Activated CD4-positive, alpha-beta T cell treated with anti-CD3 and anti-CD28 coated beads, Interleukin-2, amount 50 U/mL, for 16 hours (primary cell): ENCODE measurements at places on chromosomes 5 and 9.

DNA sequence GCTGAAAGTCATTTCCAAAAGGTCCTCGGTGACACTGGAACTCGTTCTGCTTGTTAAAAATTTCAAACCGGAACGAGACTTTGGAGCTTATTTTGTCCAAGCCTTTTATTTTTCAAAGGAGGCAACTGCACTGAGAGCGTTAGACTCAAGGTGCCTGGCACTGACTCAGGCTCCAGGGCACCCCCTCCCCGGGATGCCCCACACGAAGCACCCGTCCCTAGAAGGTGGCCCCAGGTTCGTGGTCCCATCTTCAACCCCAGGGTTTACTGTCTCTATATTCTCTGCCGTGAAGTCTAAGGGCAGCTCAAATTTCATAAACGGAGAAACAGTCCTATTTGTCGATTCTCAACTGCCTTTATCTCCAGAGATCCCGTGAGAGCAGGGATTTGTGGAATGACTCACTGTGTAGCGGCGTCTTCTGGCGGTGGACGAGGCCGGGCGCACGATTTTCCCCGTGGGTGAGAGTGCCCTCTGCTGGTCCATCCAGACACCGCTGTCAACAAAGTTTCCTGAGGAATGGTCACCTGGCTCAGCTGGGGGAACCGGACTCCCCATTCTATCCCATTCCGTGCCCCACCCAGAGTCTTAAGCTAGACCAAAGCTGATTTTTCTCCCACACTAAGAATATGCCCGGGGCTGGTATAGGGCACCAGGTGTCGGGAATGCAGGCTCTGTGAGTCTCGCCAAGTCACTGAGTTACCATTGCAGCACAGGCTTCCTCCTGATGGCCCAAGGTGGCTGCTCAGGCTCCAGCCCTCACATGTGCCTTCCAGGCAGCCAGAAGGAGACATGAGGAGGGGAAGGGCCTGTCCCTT lies 27.1 kb upstream of the SLC6A19 start:
- DNase-seq, result peak; percentile 42

DNA sequence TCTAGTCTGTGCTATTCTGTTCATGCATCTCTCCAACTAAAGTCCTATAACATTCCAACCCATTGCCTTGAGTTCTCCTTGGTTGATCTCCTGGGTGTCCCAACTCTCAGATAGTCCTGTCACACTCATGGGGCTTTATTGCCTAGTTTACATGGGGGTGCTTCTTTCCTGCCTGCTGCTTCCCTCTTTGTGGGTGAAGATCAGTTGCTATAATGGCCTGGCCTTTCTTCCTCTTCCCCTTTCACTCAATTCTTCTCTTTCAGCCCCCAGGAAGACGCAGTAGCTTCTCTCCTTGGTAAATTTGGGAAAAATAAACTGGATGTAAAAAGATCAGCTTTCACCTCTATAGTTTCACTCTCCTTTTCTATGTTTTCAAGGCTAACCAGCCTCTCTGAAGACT lies 66.5 kb downstream of the PTCD2 start:
- no peak for DNase-seq

DNA sequence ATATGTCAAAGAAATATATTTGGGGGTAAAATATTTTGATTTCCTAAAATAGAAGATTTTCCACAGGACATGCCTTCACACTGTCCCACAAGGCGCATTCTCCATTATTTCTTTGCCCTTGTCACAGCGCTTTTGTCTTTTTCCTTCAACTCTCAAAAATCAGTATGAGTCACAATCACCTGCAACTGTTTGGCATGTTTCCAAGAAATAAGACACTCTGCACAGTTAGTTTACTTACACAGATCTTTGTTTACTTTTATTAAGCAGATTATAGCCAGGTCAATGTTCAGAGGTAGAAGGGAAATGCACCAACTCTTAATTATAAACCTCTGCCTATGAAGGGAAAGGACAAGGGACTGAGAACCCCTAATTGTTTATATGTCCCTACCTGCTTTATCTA lies 9.5 kb downstream of the CEMIP2 start:
- no peak for DNase-seq

DNA sequence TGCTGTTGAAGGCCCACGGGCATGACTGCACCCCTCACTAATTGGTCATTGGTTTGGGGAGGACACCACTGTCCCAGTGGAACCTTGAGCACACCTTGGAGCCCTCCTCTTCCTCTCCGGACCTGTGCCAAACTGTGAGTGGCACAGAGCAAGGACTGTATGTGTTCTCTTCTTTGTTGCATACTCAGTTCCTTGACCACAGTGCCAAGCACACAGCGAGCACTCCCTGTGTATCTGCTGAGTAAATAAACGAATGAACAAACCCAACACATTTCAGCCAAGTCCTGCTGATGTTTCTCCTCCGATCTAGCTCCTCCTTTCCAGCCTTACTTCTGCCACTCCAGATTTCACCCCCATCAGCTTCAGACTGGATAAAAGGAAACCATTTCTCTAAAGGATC lies 2.7 kb upstream of the TRIM52 start:
- DNase-seq, result no peak

- DNase-seq, result no peak
Observed at GRCh38 chr9:125183054-125183453, 6.5 kb downstream of the PPP6C start.

DNA sequence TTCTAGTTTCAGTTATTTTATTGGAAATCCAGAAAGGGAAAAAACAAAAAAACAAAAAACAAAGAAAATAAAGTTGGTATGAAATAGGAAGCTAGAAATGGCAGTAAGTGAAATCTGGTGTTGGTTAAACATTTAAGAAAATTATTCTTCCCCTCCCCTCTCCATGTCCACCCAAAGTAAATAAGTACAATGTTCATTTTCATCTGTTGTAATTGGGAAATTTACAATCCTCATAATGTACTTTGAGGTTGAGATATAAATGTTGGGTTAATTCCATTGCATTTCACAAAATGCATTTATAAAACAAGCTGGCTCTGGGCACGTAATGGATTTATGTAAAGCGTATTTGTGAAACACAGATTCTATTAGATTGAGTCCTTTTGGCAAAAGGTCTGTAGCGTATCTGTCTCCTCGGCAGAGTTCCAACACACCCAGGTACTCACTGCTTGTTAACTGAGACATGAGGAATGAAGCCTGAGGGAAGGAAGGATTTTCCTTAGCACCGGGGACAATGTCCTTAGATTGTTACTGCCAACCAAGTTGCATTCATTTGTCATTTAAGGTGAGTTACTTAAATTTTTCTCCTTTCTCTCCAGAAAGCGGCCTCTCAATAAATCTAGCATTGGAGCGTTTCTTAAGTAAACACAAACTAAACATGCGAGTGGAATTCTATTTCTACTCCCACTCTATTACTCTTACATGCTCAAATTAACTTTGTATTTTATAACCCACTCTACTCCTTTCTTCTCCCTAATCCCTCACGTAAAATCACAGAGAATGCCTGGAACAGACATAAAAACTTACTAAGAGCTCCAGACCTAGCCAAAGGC lies 912.3 kb upstream of the WWC1 start:
- no peak for DNase-seq

- DNase-seq, result no peak
Observed at GRCh38 chr5:957748-958485, 50.7 kb upstream of the NKD2 start.

- no peak for DNase-seq
Observed at GRCh38 chr9:94631599-94631998, 7.7 kb downstream of the FBP1 start.

GRCh38 chr5:72667708-72668107 lies 148.8 kb upstream of the TNPO1 start:
- DNase-seq, result no peak

DNA sequence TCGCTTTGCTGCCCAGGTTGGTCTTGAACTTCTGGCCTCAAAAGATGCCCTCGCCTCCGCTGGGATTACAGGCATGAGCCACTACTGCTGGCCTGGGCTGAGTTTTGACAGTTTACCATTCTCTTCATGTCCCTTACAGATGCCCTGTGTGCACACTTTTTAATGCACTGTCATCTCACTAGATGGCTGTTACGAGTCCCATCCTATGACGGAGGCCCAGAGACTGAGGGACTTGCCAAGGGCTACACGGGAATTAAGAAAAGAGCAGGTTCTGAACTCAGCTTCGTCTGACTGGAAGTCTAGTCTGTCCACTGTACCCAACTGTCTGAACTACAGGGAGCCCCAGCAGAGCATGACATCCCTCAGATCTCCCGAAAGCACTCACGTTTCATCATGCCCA lies 63.9 kb downstream of the ARHGEF37 start:
- DNase-seq, result no peak

DNA sequence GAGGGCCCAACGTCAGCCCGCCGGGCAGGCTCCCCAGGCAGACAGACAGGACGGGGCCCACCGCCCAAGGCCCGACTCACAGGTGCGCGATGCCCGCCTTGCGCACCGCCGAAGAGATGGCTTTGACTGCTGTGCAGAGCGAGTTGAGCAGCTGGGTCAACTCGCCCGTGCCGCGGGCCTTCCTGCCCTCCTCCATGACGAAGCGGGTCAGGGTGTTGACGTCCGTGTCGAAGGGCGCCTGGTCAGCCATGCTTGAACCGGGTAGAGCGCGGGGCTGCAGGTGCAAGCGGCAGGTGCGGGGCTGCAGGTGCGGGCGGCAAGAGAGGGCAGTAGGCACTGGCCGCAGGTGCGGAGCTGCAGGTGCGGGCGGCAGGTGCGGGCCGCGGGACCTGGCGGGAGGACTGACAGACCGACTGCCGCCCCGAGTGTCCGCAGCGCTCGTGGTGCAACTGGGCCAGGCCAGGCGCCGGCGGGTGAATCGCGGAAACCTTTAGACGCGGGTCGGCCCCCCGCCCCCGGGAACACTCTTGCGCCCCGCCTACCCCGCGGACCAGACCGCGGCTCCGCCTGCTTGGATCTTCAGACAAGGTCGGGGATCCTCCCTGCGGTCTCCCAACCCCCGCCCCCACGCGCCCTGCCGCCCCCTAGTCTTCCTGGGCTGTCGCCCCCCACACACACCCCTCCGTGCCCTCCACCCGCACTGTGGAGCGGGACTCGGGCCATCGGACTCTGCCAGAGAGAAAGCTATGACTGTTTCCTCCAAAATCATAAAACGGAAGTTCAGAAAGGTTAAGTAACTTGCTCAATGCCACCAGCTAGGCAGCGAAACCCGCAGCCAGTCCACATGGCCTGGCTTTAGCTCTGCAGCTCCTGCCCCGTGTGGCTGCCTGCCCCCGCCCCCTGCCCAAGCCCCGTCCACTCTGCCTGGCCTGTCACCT lies at the start of gene FBP1:
TSS of gene FBP1 (minus strand) at position 458 of the 938 bp plus-strand sequence. CDS start at position 250, 208 bp downstream.
- peak; percentile 31 for DNase-seq

DNA sequence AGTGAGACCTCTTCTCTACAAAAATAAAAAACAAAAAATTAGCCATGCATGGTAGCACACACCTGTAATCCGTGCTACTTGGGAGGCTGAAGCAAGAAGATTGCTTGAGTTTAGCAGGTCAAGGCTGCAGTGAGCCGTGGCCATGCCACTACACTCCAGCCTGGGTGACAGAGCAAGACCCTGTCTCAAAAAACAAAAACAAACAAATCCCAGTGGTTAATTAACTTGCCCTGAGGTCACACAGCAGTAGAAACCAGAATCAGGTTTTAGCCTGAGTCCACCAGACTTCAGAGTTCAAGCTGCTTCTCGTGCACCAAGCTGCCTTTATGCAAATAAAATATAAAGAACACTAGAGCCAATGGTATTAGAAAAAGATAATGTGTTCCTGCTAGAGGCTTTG lies 169.7 kb downstream of the GOLPH3 start:
- DNase-seq, result no peak

DNA sequence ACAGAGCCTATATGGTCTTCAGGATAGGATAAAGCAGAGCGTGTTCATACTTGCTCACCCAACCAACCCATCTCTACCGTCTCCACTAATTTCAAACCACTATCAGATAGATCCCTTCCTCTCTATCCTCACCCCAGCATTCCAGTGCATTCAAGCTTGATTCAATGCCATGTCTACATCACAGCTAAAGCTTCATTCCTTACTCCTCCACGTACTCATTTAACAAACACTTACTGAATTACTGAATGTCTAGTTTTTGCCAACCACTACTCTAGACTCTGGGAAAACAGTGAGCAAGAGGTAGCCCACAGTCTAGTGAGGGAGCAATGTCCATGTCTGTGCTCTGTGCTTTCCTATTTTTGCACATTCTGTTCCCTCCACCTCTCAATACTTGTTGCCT lies 163.5 kb upstream of the MSX2 start:
- no peak for DNase-seq

DNA sequence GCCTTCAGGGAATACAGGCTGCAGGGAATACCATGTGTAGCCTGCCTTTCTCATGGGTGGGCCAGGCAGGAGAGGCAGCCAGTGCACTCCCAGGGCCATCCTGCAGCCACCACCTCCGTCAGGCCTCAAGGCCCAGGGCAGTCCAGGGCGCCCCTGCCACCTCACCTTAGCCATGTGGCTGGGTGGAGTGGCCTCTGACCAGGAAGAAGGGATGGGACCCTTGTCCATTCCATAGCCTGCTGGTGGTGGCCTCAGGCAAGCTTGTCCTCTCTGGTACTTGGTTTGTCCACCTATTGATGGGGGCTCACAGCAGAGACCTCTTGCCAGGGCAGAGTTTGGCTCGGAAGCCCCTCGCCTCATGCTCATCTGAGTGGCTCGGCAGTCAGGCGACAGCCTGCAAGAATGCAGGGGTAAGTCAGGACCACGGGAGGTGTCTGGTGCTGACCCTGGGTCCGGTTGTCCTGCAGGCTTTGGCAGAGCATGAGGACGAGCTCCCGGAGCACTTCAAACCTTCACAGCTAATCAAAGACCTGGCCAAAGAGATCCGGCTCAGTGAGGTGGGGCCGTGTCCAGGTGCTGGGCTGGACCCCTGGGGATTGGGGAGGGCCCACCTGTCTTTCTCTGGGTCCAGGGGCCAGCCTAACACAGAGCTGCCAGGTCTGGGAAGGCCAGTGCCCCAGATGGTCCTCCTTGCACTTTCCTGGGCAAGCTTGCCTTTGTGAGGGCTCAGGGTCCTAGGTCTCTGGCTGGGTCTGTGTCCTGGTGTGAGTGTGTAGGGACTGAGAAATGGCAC lies 82.9 kb downstream of the PHF2 start:
- no peak for DNase-seq

DNA sequence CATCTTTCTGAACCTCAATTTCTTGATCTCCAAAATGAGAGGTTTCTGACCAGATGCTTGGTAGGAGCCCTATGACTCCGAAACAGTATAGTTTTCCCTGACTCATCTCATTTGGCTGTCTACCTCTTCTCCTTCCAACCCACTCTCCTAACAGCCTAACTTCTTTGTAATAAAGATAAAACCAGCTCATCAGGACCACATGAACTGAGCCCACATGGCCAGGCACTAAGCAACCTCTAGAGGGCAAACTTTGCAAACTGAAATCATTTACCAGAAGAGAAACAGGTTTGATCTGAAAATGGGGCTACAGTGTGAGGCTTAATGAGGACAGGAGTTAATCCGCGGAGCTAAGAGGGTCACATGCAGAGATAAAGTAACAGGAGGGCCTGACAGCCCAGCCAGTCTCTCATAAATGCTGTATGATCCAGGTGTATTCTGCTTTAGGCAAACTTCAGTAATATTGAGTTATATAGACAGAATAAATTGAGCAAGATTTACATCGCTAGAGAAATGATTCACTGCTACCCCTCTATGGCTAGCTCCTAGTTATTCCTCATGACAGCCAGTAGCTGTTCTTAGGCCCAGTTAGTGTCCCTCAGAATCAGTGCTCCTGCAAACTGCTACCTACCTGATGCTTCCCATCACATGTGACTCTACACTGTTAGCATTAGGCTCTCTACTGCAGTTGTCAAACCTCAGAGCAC lies 64.6 kb downstream of the ABCA1 start:
- peak; percentile 60 for DNase-seq

GRCh38 chr5:50535393-50535792 lies 94.3 kb upstream of the EMB start:
- no peak for DNase-seq

GRCh38 chr5:169697976-169698375 lies 60.9 kb downstream of the DOCK2 start:
- no peak for DNase-seq
